ENCODE measurements at places on chromosomes 2 and 18.

- no peak for DNase-seq
These were observed 32.4 kb upstream of the YWHAQ start for GRCh38 chr2:9663008-9663879.

GRCh38 chr2:190791347-190791975 is 89.2 kb upstream of the GLS start:
- DNase-seq: peak; percentile 71

DNA sequence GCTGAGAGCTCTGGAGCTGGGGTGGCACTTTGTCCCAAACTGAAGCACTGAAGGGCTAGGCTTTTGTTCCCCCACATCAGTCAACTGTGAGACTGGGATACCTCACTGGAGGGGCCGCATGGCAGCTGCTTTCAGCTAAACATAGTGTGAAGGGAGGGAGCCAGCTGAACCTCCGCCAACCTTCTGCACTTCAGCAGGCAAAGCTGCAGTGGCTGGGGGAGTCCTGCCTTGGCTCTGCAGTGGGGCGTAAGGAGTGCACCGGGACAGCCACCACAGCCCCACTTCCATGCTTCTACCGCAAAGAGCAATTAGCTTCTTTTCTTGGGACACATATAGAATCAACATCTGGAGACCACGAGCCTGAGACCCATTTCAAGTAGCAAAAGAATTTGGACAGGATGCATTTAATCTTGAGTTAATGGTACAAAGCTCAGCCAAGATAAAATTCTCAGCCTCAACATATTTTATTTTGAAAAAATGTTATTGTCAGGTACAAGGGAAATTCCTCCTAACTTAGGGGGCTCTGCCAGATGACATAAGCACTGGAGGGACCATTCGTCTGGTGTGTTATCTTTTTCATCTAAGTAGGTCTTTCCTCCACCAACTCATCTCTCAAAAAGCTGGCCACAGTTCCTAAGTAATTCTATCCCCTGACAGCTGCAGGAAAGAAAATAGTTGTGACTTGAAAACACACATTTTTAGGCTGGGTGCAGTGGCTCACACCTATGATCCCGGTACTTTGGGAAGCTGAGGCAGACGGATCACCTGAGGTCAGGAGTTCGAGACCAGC is 25.6 kb upstream of the MYCN start:
- no peak for DNase-seq

DNA sequence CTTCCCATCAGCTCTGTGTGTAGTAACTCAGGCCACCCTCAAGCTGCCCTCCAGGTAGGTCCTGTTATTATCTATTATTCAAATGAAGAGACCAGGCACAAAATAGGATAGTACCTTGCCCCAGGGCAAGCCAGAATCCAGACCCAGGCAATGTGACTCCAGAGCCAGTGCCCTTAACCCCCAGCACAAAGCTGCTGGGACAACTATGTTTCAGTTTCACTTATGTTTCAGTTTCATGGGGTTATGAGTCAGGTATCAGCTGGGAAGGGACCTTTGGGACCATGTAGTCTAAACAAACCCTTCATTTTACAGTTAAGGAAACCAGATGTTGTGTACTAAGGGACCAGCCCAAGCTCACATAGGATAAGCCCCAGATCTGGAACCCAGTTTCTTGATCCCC is 10.0 kb downstream of the HK2 start:
- DNase-seq: peak; percentile 76

GRCh38 chr18:48612917-48613316 is 74.1 kb downstream of the CTIF start:
- DNase-seq: no peak

GRCh38 chr2:198167346-198167745 is 363.0 kb downstream of the PLCL1 start:
- no peak for DNase-seq

DNA sequence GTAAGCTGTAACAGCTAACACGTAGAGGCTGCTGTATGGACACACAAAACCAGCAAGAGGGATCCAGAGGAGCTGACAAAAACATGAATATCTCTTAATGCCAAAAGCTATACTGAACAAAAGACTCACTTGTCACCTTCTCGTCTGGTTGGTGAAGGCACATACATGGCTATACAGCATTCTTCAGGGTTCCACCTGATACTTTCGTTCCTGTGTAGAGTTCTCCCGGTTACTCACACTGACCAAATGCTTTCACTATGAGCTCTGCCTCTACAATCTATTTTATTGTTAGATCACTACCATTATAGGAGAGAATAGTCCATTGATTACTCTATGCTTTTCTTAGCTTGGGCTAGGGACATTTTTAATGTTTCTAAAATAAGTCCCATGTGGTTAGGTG is 193.1 kb downstream of the HNMT start:
- no peak for DNase-seq

- peak; percentile 35 for DNase-seq
These were observed 170.2 kb downstream of the PRKCE start for GRCh38 chr2:45821558-45822271.

DNA sequence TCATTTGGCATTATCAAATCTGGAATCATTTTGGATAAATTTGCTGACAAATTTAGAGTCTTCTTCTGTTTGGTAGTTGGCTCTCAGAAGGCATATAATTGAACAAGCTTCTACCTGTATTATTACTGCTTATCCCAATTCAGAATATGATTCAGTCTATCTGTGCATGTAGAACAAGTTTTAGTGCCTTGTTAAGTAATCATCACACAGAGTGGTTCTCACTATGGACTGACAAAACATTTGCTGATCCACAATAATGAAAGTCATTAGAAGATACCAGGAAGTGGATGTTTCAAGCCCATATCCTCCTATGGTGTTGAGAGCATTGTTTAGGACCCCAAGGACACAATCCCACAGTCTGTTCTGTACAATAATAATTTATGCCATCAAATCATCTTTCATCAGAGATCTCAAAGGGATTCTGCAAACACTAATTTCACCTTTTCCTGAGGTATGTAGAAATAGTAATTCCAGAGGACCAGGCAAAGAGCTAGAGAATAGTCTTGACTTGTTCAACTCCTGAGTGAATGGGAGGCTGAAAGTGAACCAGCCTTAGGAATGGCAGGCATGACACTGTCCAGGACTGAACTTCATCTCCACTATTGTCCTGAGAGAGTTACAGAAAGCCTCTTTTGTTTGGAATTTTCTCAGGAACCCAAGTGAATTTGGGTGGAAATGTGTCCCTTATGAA is 29.6 kb upstream of the DSC1 start:
- no peak for DNase-seq

DNA sequence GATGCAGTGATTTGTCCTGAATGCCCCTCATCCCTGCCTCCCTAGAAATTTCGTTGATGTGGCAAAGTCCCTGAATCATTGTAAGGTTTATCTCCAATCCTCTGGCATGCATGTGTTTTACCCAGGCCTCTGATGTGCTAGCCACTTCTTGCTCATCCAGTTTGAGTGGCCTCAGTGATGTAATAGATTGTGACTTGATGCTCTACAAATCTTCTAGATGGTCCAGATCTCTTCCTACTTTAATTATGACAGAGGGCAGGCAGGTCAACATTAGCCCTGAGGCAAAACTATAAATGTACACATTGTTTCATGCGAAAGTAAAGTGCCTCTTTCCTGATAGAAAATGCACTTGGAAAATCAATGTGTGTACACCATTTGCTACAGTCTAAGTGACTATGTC is 54.5 kb downstream of the LONRF2 start:
- no peak for DNase-seq

GRCh38 chr18:37042381-37042780 is 213.5 kb downstream of the KIAA1328 start:
- no peak for DNase-seq

- no peak for DNase-seq
These were observed 283.8 kb downstream of the CTNNA2 start for GRCh38 chr2:79796641-79797040.

All from AG10803 (cell line).